Fibroblast of skin of right quadriceps (primary cell): ENCODE measurements at places on chromosomes 11 and 22.

DNA sequence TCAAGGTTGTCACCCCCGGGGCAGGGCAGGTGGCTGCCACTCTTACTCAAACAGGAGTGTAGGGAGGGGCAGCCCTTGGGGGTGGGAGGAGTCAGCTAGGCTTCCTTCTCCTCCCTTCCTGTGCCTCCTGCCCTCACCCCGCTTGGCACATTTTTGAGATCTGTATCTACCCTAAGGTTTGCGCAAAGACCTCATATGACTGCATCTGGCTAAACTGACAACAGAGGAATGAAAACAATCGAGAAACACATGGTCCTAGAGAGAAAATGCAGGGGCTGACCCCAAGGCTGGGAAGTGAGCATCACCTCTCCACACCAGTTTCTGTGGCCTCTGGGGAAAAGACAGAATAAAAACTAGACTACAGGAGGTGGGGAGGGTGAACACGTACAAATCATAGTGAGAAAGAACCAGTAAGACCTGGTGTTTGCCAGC, 28.1 kb downstream of the IGSF9B start:
- peak; percentile 7 for DNase-seq

DNA sequence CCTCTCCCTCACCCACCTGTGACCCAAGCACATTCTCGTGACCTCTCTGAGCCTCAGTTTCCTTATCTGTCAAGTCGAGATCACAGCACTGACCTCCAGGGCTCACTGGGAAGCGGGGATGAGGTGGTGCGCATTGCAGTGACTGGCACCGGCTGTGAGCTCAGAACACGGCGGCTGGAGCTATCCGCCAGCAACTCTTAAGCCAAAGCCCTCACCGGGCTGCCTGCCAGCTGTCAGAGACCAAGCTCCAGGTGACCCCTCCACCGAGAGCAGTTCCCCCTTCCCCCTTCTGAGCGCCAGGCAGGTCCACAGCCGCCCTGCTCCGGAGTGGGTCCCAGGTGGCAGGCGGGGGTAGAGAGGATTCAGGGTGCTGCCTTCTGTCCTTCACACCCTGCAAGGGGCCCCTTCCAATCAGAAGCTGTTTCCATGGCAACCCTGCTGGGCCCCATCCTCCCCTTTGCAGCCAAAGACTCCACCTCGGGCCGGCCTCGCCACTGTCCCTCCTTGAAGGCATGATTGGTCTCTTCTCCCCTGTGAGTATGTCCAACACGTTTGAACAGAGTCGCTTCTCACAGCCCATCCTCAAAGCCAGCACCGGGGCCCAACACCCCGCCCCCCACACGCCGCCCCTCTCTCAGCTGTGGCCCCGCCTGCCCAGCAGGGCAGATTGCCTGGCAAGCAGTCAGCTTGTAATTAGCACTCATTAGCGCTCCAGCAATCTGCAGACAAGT, 98.7 kb downstream of the WNT7B start:
- no peak for DNase-seq

DNA sequence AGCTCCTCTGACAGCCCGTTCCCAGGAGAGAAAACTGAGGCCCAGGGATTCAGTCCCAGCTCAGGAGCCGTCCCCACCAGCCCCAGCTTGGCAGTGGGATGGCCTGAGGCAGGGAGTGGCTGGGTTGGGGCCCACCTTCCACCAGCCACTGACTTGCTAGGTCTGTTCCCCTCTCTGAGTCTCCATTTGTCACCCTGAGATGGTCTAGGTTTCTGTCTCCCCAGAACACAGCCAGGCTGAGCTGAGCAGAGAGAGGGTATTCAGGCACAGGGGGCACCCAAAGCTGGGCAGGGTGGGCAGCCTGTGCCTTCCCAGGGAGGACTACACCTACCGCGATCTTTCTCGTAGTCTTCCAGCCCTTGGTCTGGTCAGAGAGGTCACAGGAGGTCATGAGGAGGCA, 95.7 kb downstream of the PDE2A start:
- no peak for DNase-seq

DNA sequence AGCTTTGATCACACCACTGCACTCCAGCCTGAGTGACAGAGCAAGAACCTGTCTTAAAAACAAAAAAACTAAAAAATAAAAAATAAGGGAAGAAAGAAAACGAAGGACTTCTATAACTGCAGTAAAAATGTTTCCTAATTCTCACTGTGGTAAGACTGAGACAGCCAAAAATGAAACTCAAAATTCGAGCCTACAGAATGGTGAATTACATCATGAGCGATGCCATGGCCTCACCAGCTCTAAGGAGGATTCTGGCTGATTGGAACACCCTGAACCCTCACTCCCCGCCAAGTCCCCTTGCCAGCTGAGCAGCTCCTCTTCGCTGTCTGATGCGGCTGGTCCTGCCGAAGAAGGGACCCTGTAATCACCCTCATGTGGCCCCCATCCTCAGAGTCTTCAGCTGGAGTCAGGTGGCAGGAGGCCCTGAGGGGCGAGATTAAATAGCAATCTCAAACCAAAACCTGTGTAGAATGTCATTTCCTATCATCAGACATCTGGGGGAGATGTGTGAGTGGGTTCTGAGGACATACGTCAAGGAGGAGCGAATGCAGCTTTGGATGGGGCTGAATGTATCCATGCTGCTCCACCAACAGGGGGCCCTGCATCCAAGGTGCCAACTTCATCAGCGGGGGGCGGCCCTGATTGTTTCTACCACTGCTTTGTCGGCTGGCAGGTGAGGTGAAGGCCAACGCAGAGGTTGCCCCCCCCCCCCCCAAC, 29.2 kb downstream of the PDGFB start:
- DNase-seq: no peak

DNA sequence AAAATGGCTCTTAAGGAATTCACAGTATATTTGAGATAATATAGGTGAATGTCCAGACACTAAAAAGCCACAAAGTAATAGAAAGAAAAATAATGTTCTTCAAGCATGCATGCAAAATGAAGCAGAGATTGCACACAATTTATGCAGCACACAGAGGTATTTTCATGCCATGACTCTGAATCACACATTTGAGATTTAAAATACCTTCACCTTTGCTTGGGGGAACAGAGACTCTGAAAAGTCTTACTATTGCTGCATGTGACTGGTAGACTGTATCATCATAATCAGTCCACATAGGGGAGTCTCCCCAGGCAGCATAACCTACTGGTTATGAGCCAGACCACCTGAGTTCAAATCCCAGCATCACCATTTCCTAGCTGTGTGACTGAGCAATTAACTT, 96.2 kb downstream of the RCN1 start:
- DNase-seq: no peak

DNA sequence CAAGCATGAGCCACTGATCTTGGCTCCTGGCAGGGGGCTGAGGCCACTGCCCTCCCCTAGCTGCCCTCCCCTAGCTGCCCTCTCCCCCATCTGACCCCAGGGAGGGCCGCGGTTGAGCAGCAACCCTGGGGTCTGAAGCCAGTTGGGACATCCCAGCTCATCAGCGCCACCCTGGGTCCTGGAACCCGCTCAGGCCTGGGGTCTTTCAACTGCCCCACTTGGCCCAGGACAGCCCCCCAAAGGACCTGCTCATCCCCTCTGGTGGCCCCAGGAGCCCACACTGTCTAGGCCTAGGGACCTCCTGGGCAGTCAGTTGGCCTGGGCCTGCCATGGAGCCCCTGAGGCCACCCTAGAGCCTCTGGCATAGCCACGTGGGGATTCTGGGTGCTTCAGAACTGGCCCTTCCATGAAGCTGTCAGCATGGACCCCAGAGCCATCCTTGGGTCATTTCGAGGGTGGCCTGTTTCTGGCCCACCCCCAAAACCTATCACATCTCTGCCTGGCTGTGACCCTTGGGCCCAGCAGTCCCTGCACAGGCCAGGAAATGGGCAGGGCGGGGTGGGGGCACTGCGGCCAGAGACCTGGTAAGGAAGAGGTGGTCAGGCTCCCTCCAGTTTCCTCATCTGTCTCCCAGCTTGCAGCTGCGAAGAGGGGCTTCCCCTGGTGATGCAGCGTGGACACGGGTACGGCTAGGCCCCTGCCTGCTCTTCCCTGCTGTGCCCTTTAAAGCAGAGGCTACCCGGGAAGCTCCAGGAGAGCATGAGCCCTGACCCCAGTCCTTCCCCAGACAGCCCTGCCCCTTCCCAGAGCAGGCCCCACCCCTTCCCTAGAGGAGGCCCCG, 37.9 kb downstream of the MUC2 start:
- DNase-seq: no peak

- DNase-seq: no peak
Measured at GRCh38 chr22:30143265-30143664, 63.0 kb downstream of the HORMAD2 start.

- no peak for DNase-seq
Measured at GRCh38 chr22:47547881-47548650, 785.6 kb downstream of the TBC1D22A start.

GRCh38 chr11:64021757-64022093, 14.0 kb upstream of the FLRT1 start:
- DNase-seq: no peak

- DNase-seq: peak; percentile 81
Measured at GRCh38 chr22:37316875-37317371, 34.6 kb downstream of the CYTH4 start.

DNA sequence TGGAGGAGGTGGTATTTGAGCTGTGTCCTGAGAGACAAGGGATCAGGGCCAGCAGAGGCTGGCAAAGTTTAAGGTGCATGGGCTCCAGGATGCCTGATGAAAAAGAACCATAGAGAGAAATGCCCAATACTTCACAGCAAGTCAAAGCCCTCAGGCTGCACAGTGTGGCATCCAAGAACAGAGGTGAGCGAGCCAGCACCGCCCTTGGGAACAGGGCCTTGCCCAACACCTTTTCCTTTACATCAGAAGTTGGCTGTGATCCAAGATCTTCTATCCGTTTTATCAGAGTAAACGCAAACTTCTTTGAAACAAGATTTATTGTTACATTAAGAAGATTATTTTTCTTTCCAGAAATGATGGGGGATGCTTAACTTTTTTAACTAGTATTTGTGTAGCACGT, 1.4 kb downstream of the B3GNT6 start:
- DNase-seq: no peak

DNA sequence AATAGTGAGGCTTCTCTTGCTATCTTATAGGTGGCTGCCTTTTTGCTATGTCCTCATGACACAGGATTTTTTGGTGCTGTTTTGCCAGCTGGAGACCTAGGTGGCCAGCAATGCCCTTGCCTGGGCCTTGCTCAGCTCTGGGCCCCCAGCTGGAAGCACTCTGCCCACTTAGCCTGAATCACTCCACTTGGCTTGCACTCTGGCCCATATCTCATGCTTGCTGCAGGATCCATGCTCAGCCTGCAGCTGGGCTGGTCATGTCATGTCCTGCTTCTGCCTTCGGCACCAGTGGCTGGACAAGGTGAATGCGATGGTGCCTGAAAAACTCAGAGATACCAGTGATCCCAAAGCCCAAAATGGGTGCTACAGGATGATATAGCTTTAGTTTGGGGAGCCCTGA, 818.6 kb upstream of the FAT3 start:
- DNase-seq: no peak

DNA sequence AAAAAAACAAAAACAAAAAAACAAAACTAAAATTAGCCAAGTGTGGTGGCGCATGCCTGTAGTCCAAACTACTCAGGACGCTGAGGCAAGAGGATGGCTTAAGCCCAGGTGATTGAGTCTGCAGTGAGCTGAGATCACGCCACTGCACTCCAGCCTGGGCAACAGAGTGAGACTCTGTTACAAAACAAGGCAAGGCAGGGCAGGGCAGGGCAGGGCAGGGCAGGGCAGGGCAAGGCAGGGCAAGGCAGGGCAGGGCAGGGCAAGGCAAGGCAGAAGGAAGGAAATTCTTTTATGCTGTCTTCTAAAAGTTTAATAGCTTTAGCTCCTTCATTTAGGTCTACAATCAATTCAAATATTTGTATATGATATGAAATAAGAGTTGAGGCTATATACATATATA, 50.1 kb upstream of the RASSF10 start:
- DNase-seq: no peak

DNA sequence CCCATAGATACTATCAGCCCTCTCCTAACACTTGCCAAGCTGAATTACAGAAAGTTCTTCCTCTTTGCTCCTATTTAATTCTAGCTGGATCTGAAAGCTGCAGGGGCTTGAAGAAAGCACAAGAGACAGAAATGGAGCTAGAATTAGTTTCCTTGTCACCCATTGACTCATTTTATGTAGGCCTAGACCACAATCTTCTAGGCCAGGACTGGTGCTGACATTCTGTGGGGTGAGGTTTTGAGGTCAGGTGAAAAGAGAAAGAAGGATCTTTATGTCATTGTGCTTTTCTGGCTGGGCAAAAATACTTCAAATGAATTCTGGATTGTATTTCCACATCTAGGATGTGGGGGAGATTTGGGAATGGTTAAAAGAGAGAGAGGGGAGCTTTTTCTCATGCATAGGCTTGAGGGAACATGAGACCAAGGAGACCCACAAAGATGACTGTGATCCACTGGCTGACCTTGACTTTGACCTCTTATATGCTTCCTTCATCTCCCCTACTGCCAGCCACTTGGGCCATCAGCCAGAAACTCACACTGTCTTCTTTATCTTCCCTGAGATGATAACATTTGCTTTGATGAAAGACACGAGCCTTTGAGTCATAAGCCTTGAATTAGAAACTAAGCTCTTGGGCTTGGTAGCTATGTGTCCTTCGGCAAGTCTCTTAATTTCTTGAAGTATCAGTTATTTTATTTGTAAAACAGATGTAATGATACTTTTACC, 274.9 kb upstream of the CADM1 start:
- DNase-seq: no peak

DNA sequence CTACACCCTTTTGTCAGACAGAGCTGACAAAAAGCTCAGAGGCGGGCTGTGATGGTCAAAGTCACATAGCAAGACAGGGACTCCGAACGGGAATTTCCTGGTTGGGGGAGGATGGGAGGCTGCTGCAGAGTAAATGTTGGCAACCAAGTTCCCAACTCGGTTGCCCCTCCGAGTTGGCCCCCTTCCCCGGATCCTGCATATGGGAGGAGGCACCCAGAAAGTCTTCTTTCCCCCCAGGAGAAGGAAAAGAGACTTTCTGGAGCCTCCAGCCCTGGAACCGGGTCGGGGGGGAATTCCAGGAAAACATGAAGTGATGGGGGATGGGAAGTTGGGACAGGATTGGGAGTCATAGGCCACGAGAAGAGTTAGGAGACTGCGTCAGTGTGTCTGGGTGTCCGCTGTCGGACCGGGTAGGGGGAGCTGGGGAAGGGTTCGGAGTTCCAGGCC, 614 bp downstream of the SELENOM start:
- peak; percentile 57 for DNase-seq

GRCh38 chr11:78379039-78379670, 38.5 kb downstream of the GAB2 start:
- peak; percentile 67 for DNase-seq

DNA sequence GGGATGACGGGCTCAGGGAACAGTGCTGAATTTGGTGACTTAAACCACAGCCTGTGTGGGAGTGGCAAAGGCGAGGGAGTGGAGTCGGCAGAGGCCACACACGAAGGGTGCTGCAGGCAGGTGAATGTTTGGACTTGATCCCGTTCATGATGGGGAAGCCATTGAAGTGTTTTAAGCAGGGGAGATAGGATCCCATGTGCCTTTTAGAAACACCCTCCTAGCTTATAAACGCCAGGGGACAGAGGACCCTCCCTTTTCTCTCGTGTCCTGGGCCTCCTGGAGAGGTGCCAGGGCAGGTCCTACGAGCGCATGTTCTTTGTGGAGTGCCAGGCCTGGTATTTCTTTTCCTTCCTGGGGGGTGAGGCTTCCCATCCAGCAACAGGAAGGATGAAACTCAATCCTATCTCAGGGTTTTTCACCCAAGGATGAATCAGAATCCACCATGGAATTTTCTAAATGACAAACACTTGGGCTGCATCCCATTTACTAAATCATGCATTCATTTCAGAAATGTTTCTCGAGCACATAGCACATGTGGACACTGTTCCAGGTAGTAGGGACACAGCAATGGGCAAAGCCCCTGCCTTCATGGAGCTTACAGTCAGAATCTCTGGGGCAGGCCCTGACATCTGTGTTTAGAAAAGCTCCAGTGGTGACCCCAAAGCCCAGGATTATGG, 59.6 kb downstream of the CHRDL2 start:
- DNase-seq: peak; percentile 82

GRCh38 chr11:32511926-32512325, 71.7 kb upstream of the EIF3M start:
- no peak for DNase-seq
